BJ (cell line): ENCODE measurements at places on chromosomes 3 and 15. TPM values are rescaled to one million over a fixed set of nuclear protein-coding genes. Genes with fewer than 3 reads are reported as not detected.

The VIPR1 gene
- not detected in 2 replicates for polyA plus RNA-seq

The CNTN3 gene
- polyA plus RNA-seq: 2.6 and 6.1 TPM in 2 replicates

The MST1R gene
- polyA plus RNA-seq: 0.17 and 0.64 TPM in 2 replicates

The PLD1 gene
- polyA plus RNA-seq: 6.4 and 10.5 TPM in 2 replicates

The ITPKA gene
- 0.44 and 0.59 TPM in 2 replicates for polyA plus RNA-seq

- DNase-seq: no peak
Measured at GRCh38 chr3:46811615-46812236, 51.5 kb downstream of the MYL3 start.

DNA sequence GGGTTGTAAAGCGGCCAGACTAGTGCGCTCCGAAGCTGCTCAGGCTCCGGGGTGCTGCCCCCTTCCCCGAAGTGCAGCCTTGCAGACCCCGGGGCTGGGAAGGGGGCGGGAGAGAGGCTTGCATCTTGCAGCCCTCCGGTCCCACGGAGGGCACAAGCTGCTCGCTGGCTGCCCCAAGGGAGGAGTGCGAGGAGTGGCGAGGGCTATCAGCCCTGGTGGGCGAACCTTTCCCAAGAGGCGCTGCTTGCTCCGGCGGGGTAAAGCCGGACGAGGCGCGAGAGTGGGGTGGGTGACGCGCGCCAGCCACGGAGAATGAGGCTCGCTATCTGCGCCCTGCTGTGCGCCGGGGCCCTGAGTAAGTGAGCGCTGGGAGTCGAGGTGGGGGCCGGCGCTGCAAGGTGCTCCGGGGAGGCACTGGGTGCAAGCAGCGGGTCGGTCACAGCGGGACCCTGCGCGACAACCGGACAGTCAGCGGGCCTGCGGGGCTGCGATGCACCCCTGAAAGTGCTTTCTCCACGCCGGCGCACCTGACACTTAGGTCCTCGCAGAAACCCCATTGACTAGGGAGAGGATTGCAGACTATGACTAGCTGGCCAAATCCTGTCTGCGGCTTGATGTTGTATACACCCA, 12.7 kb upstream of the TOPBP1 start:
- DNase-seq: no peak

DNA sequence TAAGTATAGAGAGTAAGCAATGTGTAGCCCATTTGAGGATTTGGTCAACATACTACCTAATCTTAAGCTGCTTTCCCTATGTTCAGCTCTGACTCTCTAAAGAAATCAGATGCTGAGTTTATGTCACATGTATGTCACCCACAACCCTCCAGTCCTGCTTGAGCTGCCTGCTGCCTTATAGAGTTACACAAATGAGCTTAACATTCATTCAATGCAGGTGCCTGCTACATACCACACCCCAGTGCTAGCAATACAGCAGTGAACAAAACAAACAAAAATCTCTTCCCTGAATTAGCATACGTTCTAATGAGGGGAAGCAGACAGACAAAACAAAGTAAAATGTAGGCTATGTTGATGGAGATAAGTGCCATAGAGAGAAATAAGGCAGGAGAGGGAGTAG, 93.0 kb downstream of the HHLA2 start:
- no peak for DNase-seq

DNA sequence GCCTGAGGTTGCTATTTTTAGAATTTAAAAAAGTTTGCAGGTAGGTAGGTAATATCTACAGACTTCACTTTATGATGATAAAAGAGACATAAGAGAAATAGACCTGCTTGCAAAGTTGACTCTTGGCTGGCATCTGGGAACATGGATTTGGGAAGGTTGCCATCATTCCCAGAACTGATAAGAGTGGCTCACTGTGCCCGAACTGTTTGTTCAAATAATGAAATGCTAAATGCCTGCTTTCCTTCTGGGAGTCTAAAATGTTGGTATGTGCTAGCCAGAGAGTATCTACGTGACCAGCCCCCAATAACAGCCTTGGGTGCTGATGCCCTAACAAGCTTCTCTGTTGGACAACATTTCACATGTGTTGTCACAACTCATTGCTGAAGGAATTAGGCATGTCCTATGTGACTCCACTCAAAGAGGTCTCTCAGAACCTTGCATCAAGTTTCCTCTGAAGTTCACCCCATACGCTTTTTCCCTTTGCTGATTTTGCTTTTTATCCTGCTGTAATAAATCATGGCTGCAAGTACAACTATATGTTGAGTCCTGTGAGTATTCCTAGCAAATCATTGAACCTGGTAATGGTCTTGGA, 95.5 kb downstream of the FHIT start:
- no peak for DNase-seq

DNA sequence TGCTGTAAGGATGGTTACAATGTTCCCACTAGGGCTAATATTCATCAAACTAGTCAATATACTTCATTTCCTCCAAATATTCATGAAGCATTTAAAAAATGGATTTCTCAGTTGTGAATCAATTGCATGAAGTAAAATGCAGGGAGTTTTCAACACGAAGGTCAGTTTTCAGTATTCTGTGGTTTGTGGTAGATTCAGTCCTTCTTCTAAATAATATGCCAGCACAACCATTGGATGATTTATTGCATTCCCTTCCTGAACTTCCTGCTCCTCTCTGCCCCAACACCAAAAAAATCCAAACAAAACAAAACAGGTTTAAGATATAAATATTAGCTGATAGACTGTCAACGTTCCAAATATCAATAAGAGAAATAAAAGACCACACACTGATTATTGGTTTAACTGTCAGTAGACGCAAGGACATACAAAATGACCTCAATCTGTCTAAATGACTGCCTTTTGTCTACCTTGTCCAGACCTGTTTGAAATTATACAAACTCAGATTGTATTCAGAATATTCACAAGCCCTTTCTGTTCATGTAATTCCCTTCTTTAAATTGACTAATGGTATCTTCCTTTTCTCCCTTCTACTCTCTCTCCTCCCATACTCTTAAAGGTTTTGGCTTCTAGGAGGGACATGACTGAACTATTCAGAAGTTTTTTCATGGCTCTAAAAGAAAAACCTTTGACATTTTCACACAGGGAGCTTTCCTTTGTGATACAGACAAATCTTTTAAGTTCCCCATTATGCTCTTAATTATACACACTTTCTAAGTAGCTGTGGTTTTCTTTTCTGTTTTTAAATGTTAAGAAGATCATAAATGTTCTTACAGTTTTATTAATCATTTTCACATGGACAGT, 92.6 kb upstream of the STT3B start:
- no peak for DNase-seq

GRCh38 chr3:130925628-130926027, 31.7 kb downstream of the ATP2C1 start:
- no peak for DNase-seq

GRCh38 chr3:184815046-184815930, 3.3 kb downstream of the VPS8 start:
- DNase-seq: peak; percentile 24

DNA sequence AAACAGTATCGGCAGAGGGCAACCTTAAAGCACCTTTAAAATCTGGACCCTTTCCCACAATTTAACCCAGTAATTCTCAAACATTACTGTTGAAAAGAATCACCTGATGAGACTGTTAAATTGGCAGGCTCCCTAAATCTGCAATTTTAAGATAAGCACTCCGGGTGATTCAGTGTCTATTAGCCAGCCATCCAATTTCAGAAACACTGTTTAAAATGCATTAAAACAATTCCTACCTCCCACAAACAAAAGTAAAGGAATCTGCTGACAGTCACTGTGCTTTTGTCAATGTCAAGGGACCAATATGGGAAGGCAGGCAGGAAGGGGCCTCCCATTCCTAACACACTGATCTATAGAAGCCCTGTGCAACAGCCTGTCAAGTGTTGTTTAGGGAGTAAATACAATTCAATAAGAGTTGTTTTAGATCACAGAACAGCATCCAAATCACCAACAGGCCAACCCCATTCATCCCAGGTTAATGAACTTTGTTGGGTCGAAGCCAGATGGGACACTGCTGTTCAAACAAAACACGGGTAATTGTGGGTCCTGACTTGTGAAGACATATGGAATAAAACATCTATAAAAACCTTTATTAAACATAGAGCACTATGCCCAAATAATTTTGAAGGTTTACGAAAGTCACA, 21.4 kb downstream of the SIAH2 start:
- DNase-seq: no peak

DNA sequence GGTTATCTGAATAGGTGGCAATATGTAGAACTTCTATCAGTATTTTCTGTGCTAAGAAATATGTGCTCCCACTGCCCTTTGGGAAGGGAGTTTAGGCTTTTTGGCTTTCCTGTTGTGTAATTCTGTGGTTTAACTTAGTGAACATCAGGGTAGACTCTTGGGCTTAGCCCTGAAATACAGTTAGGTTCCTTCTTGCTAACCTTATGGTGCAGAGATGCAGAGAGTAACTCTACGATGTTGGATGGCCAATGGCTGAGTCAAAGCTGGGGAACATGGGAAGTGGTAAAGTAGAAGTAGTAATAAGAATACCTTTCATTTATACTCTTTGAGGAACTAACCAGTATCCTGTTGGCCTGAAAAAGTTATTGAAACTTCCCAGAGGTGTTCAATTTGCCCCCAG, 80.8 kb upstream of the IL12A start:
- DNase-seq: no peak

DNA sequence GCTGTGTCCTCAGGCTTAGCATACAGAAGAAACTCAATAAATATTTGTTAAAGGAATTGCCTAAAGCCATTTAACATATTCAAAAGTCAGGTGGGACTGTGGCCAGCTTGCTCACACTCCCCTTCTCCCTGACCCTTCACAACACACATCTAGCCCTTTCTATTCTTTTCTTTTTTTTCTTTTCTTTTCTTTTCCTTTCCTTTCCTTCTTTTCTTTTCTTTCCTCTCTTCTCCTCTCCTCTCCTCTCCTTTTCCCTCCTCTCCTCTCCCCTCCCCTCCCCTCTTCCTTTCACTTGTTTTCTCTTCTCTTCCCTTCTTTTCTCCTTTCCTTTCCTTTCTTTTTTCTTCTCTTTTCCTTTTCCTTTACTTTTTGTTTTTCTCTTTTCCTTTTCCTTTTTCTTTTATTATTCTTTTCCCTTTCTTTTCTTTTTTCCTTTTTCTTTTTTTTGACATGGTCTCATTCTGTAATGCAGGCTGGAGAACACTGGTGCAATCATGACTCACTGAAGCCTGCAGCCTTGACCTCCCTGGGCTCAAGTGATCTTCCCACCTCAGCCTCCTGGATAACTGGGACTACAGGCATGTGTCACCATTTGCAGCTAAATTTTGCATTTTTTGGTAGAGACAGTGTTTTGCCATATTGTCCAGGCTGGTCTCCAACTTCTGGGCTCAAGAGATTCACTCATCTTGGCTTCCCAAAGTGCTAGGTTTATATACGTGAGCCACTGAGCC, 377.8 kb downstream of the GRM7 start:
- DNase-seq: no peak

GRCh38 chr15:78177447-78177873, 28.3 kb downstream of the IDH3A start:
- DNase-seq: no peak

- DNase-seq: no peak
Measured at GRCh38 chr3:72519946-72520604, 328.2 kb downstream of the SHQ1 start.

GRCh38 chr3:122560680-122561079, 3.4 kb downstream of the PARP9 start:
- DNase-seq: no peak

GRCh38 chr3:134155446-134155845, 95.2 kb downstream of the RYK start:
- DNase-seq: no peak
